ENCODE measurements at places on chromosomes 3 and 15. TPM values are rescaled to one million over a fixed set of nuclear protein-coding genes. Genes with fewer than 3 reads are reported as not detected.

The SSUH2 gene
- 19.7 TPM for total RNA-seq

The GPR87 gene
- total RNA-seq, result 7.0 TPM

The PLCB2 gene
- total RNA-seq, result 1.7 TPM

The CYP1A2 gene
- total RNA-seq, result not detected

The KNL1 gene
- 10.0 TPM for total RNA-seq

The MORF4L1 gene
- 381 TPM for total RNA-seq

The SNTN gene
- not detected for total RNA-seq

The ACKR4 gene
- 1.8 TPM for total RNA-seq

All from hepatocyte (in vitro differentiated cells).